ENCODE measurements at places on chromosomes 12 and 14. TPM values are rescaled to one million over a fixed set of nuclear protein-coding genes. Genes with fewer than 3 reads are reported as not detected.

Gene RD3L
- not detected for total RNA-seq

Gene NFATC4
- 19.2 TPM for total RNA-seq

Gene C1R
- total RNA-seq: 1.7 TPM

Gene SAMD15
- total RNA-seq: 1.1 TPM

Gene BDKRB2
- not detected for total RNA-seq

Gene DEGS2
- 2.5 TPM for total RNA-seq

Gene TAS2R9
- not detected for total RNA-seq

Gene SMCO2
- 0.27 TPM for total RNA-seq

Gene SUPT16H
- total RNA-seq: 119 TPM

Gene DPPA3
- total RNA-seq: not detected

Gene MDGA2
- not detected for total RNA-seq

Gene KRT2
- 0.08 TPM for total RNA-seq

Gene RABGGTA
- 59.1 TPM for total RNA-seq

Gene KRT72
- total RNA-seq: not detected

Gene SSPN
- not detected for total RNA-seq

Gene C12orf56
- not detected for total RNA-seq

Gene VSIG10
- total RNA-seq: 3.2 TPM

Gene DCP1B
- 12.6 TPM for total RNA-seq

Gene NEUROD4
- not detected for total RNA-seq

Gene PPP2R5E
- 56.2 TPM for total RNA-seq

Gene GALNT16
- 0.03 TPM for total RNA-seq

Gene PRIMA1
- total RNA-seq: not detected

Gene STYK1
- 1.0 TPM for total RNA-seq

Gene ACSM4
- total RNA-seq: not detected

Gene RPL10L
- total RNA-seq: not detected

Gene GPR162
- total RNA-seq: not detected

Gene RIPK3
- total RNA-seq: 11.2 TPM

Gene CLEC9A
- not detected for total RNA-seq

Gene TPH2
- total RNA-seq: not detected

Gene PRB4
- total RNA-seq: not detected

Gene KRT74
- total RNA-seq: not detected

Gene ANKRD33
- not detected for total RNA-seq

Gene KRT83
- not detected for total RNA-seq

Gene MYO1A
- 0.08 TPM for total RNA-seq

Gene DHRS2
- total RNA-seq: 0.58 TPM

Gene TOMM20L
- not detected for total RNA-seq

Gene CDK2
- total RNA-seq: 85.8 TPM

Gene SRRM4
- total RNA-seq: not detected

Gene KRT71
- total RNA-seq: not detected

Gene KLRB1
- not detected for total RNA-seq

Gene IFNG-AS1
- 1.3 TPM for total RNA-seq

Gene AICDA
- total RNA-seq: 11.5 TPM

Gene PLXNC1
- total RNA-seq: 35.2 TPM

Gene SLC38A4
- total RNA-seq: 0.23 TPM

Gene LRP1-AS
- total RNA-seq: not detected

Gene TAS2R8
- not detected for total RNA-seq

Gene ANKS1B
- not detected for total RNA-seq

Gene TAS2R43
- total RNA-seq: 0.45 TPM

Gene HOXC9
- total RNA-seq: not detected

Gene PPP4R4
- total RNA-seq: not detected

Gene MGP
- total RNA-seq: 1.2 TPM

Gene KRT78
- not detected for total RNA-seq

Gene BCL2L2
- 9.7 TPM for total RNA-seq

Gene PTPRQ
- total RNA-seq: not detected

Gene PPP1R3E
- total RNA-seq: 11.7 TPM

Gene KCNJ8
- total RNA-seq: not detected

Gene ACRBP
- 1.8 TPM for total RNA-seq
